ENCODE measurements at places on chromosomes 2 and 18.

DNA sequence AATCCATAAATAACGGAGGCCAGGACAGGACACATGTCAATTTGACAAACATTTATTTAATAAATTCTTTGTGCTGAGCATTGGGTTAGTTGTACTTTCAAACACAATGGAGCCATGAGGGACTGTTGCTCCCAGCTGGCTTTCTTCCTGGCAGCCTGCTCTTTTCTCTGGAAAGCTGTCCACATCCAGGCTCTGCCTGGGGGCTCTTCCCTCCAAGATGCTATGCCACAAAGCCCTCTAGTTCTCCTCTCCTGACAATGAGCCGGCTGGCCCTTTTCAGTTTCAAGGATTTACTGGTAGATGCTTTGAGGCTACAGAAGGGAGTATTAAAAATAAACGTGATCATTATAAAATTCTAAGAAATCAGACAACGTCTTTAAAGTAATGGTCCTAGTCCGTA lies 44.1 kb upstream of the SLC14A2 start:
- DNase-seq = no peak

GRCh38 chr2:239326831-239327535 lies 73.8 kb downstream of the HDAC4 start:
- no peak for DNase-seq

DNA sequence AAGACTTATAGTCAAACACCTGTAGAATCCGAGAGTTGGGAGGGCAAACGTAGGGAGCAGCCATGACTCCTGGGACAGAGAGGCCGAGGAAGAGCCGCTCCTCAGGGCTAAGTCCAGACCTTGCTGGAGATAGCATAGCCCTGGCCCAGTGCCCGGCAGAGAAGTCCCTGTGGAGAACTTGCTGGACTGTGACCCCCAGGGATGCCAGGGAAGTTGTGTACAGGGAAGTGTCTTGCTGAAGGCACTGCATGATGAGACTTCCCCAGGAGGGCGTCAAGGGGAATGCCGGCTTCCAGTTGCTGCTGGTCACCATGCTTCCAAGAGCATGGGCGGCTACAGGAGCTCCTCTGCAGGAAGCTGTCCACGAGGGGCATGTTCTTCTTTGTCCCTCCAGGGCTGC lies 8.6 kb upstream of the CNDP1 start:
- DNase-seq = no peak

- DNase-seq = no peak
These were observed 55.1 kb downstream of the FSIP2 start for GRCh38 chr2:185793532-185794345.

DNA sequence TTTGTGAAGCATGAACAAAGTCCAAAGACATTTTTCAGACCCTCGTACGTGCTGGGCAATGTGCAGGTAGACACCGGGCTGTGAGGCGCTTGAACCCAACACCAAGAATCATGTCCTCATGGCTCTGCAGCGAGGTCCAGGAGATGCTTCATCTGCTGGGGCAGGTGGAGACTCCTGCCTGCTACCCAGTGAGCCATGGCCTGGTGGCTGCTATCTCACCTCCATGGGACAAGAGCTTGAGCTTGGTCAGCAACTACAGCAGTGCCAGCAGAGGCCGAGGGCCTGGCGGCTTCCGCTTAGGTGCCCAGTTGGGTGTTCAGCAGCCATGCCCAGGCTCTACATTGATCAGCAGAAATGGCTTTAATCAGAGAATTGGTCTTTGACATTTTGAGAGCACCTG lies 281.0 kb upstream of the HS6ST1 start:
- no peak for DNase-seq

- no peak for DNase-seq
These were observed 142.8 kb downstream of the ACTR3 start for GRCh38 chr2:114032705-114033104.

GRCh38 chr18:46481048-46481846 lies 175.8 kb downstream of the LOXHD1 start:
- DNase-seq = peak; percentile 12

GRCh38 chr2:193523662-193524061 lies 1328.9 kb upstream of the TMEFF2 start:
- no peak for DNase-seq

GRCh38 chr18:69636529-69637301 lies 236.0 kb downstream of the DOK6 start:
- DNase-seq = no peak

Data from NCI-H748 treated with DMSO at 0.1 percent for 48 hours (cell line).